ENCODE measurements at places on chromosomes 3 and 15. TPM values are rescaled to one million over a fixed set of nuclear protein-coding genes. Genes with fewer than 3 reads are reported as not detected.

TTLL3 gene
- total RNA-seq, result 59.6 TPM

DPPA2 gene
- not detected for total RNA-seq

ZNF501 gene
- 11.5 TPM for total RNA-seq

RTP4 gene
- not detected for total RNA-seq

CLSTN2 gene
- 5.0 TPM for total RNA-seq

TMEM207 gene
- total RNA-seq, result not detected

DNA sequence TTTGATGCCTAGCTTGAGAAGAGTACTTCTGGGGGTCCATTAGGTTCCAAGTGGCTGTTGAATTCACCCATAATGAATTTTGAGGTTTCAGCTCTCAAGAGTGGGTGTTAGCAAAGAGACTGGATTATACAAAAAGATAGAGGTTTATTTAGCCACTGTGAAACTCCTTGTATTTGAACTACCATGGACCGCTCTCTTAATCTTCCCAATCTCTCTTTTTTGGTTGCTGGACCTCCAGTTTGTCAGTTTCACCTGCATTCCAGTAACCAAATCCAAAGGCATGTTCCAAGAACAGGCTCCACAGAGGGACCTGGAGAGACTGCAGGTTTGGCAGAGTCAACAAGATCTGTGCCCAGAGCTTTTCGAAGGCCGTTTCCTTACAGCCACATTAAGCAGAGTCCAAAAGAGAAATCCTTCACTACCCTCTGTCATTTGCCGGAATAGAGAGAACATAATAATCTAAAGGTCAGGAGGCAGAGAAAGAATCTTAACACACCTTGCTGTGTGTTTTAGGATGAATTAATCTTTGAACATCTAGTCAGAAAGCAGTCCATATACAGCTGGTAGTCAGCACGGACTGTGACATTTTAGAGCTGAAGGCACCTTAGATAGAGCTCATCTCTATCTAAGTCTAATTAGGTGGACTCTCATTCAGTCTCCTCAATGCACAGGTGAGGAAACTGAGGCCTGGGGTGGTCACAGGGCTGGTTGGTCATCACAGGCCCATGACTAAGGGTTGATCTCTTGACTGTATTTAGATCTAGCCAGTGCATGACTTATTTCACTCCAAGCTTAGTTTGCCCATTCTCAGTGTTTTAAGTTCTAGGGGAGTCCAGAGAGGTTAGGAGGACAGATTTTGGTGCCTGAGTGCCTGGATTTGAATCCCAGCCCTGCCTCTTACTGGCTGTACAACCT lies 1.3 kb downstream of the ABHD2 start:
- no peak for DNase-seq

- DNase-seq, result peak; percentile 67
These were observed 279.3 kb upstream of the RASGRP1 start for GRCh38 chr15:38843736-38844590.

DNA sequence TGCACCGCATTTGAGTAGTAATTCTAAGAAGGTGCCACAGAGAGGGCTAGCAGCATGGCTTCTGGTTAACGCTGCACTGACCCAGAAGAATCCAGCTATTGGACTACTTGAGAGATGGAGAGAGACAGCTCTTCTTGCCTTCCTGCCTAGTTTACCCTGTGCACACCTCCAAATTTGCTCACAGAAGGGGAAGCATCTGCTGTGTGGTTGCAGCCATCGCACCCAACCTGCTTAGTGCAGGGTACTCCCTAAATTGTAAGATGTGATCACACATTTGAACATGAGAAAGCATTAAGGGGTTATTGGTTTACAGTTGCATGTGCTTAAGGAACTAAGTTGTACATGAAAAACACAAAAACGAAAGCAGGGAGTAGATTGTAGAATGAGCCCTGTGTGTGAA lies 122.1 kb downstream of the FOXB1 start:
- no peak for DNase-seq

GRCh38 chr15:91017716-91018115 lies 4.7 kb downstream of the VPS33B start:
- no peak for DNase-seq

GRCh38 chr15:24675332-24676144 lies at the start of gene NPAP1:
Gene NPAP1, plus strand, starts transcription at chr15:24675775. Its CDS starts 93 bp downstream, at chr15:24675868.
- no peak for DNase-seq

DNA sequence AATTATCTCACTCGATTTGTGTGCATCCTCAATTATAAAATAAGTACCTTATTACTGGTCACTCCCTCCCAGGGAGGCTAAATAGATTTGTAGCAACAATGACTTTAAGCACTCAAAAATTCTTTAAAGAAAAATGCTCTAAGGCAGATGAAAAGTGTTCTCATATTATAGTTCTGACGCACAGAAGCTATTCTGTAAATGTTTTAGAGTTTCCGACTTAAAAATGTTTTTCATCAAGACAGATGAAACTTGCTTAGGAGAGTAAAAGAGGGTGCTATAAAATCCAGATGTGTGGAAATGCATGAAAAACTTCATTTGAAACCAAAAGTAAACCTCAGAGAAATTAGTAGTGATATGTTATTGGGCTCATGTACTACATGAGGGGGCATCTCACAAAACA lies 398.4 kb upstream of the KCNMB2 start:
- DNase-seq, result no peak

- no peak for DNase-seq
These were observed 50.8 kb upstream of the SLC6A6 start for GRCh38 chr3:14351617-14352001.

- DNase-seq, result no peak
These were observed 3.2 kb upstream of the INSYN1 start for GRCh38 chr15:73756390-73756789.

DNA sequence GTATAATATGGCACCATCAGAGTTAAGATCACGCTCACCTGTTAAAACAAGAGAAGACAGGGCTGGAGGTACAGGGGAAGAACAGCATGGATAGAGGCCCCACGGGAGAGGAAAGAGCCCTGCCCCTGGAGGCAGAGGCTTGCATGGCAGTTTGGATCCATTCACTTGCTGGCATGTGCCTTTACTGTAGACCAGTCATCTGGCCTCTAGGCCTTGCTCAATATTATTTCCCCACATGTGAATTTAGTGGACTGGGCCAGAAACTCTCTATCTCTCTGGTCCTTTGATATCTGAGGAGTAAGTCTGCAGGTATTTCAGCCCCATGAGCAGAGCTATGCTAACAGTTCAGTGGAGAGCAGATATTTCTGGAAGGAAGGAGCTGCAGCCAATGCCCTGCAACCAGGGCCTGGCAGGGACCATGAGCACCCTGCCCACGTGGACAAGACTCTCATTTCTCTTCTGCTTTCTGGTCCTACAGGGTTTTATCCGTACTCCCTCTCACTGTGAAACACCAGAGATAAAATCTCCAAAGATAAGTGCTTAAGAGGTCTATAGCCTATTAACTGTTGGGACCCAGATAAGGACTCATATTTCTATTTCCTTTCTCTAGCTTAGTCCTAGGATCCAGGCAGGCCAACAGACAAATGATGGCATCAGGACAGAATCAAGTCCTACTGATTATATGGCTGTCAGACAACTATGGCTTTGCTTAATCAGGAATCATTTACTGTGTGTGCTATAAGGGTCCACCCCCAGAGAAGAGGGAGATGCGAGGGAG lies 65.0 kb downstream of the CLDN11 start:
- DNase-seq, result no peak

DNA sequence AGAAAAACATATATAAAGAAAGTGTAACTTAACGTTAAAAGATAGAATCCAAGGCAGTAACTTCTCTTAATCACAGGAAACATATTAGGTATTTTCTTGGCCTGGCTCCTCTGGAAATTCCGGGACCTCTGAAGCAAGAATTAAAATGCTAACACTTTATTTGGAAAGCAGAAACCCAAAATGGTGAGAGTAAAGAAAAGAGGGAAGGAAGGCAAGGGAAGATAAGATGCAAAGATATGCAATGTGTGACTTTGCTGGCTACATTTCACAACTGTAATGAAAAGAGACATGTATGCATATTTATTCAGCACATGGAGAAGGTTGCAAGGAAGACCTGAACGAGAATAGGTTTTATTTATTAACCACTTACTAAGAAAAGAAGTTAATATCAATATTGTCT lies 372.5 kb downstream of the TBL1XR1 start:
- DNase-seq, result no peak

GRCh38 chr3:149417727-149418126 lies 40.3 kb upstream of the TM4SF1 start:
- DNase-seq, result no peak

DNA sequence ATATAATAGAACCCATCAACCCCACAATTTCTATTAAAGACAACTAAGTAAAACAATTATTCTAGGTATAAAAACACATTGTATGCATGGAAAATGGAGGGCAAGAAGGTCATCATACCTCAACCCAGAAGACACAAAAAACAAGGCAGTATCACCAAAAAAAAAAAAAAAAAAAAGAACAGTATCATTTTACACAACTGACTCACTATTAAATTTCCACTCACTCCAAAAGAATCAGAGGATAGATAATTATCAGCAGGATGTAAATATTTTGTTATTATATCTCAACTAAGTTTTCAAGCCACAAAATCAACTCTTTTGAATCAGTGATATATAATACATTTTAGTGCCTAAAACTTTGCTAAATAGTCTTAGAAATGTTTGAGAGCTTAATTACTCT lies 55.0 kb downstream of the CLASP2 start:
- no peak for DNase-seq

- no peak for DNase-seq
These were observed 344.4 kb upstream of the C2CD4B start for GRCh38 chr15:62509395-62509958.

GRCh38 chr3:129577925-129578786 lies 28.3 kb downstream of the PLXND1 start:
- DNase-seq, result no peak

DNA sequence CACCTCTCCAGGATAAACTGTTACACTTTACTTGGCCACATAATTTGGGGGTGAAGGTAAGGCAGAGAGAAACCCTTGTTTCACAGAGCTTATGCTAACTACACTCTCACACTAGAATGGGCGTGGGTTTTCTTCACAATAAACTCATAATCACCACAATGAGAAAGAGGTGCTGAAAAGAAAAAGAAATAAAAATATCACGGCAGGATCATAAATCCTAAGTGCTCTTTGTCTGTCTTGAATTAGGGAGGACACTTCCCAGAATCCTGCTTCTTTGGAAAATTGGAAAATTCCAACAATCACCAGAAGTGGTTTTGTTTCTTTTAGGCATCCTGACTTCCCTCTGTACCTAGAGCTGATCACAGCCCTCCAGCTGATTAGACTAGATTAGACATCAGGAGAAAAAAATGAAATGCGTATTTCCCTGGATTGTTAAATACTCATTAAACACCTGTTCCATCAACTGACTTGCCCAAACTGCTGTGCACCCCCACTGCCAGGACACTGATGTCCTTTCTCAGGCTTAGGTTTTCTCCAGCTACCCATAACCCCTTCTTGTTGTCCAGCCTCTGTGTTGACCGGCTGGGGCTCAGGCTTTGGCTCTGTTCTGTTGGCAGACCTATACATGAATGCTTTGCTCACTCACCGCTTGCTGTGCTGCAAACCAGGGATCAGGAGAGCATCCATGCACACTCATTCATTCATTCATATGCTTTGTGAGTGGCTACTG lies 41.6 kb upstream of the ACKR4 start:
- DNase-seq, result no peak

GRCh38 chr3:38655708-38656300 lies 6.3 kb upstream of the SCN5A start:
- DNase-seq, result peak; percentile 65

DNA sequence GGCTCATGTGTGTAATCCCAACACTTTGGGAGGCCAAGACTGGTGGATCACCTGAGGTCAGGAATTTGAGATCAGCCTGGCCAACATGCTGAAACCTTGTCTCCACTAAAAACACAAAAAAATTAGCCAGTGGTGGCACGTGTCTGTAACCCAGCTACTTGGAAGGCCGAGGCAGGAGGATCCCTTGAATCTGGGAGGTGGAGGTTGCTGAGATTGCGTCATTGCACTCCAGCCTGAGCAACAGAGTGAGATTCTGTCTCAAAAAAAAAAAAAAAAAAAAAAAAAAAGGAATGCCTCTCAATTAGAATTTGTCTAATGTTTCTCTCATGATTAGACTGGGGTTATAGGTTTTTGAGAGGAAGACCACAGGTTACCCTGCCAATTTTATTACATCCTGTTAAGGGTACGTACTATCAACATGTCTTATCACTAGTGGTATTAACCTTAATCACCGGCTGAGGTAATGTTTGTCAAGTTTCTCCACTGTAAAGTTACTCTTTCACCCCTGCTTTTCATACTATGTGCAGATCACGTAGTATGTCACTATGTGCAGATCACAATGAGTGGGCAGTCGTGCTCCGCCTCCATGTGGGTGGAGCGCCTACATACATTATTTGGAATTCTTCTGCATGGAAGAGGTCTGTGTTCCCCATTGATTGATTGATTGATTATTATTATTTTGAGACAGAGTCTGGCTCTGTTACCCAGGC lies 6.2 kb upstream of the RPAP1 start:
- no peak for DNase-seq

DNA sequence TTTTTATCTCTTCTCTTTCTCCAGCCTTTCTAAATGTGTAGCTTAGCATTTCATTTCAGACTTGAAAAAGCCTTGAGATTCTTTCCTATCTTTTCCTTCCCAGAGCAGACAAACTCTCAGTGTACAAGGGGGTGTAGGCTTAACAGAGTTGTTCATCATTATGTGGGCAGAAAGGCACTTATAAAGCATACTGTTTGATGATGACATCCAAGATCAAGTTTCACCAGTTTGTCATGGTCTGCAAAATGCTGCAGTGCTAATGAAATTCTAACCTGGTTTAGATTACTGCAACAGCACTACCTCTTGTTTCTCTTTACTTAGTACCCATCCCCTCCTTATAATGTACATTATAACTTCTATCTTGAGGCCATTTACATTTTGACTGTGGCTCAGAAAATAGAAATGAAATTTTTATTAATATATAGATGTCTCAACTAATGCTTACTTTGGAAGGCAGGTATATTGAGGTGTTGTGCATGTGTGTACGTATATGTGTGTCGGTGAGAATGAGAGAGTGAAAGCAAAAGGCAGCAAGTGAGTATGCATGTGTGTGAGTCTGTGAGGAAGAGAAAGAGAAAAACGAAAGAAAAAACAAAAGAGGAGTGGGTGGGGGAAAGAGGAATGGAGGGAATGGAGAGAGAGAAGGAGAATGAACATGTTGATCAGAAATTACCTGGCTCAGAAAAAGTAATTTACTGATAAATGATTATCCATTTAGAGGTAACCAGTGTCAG lies 1043.6 kb downstream of the TUSC7 start:
- DNase-seq, result no peak

GRCh38 chr3:107894998-107895397 lies 195.8 kb downstream of the CD47 start:
- no peak for DNase-seq

DNA sequence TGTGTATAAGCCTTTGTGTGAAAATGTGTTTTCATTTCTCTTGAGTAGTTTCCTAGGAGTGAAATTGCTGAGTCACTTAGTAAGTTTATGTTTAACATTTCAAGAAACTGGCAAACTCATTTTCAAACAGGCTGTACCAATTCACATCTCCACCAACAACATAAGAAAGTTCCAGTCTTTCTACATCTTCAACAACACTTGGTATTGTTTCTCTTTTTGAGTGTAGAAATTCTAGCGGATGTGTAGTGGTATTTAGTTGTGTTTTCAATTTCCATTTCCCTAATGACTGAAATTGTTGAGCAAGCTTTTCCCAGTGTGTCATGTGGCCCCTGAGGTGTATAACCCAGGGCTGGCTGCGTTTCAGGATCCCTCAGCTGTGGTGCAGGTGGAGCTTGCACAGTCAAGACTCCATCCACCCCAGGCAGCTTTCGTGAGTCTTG lies 258.5 kb downstream of the PDCD6IP start:
- DNase-seq, result no peak

All from cardiac muscle cell (in vitro differentiated cells and primary cell).